ENCODE measurements at places on chromosomes 2 and 18.

GRCh38 chr2:147500819-147501395 lies 343.9 kb upstream of the ACVR2A start:
- no peak for DNase-seq

- DNase-seq: no peak
Observed at GRCh38 chr2:3272761-3273160, 104.9 kb downstream of the EIPR1 start.

- no peak for DNase-seq
Observed at GRCh38 chr18:30406728-30407127, 635.8 kb downstream of the DSC3 start.

GRCh38 chr2:45904267-45904945 lies 252.9 kb downstream of the PRKCE start:
- no peak for DNase-seq

DNA sequence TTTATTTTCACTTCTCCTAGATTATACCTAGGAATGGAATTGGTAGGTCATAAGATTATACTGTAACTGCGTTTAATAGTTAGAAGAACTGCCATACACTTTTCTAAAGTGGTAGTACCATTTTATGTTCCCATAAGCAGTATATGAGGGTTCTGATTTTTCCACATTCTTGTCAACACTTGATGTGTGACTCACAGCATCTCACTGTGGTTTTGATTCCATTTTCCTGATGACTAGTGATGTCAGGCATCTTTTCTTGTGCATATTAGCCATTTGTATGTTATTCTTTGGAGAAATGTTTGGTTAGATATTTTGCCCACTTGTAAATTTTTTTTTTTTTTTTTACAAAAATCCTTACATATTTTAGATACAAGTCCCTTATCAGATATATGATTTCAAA lies 2.3 kb downstream of the DCAF17 start:
- DNase-seq: no peak

DNA sequence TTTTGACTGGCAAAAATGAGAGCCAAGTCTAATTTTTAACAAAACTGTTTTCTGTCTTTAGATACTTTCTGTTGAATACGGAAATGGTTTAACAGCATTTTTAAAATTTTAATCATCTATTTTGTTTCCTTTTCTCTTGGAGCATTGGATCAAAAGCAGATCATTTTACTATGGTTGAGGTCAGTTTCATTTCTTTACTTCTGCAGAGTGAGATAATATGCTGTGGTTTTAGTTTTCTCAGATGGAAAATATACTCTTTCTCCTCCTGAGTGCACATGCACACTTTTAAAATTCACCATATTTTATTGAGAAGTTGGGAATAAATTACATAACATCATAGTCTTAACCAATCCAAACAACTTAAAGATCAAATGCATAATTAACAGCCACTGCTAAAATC lies 283.3 kb downstream of the SLC8A1 start:
- no peak for DNase-seq

GRCh38 chr2:69181806-69182427 lies 168.9 kb downstream of the ANTXR1 start:
- DNase-seq: no peak

- DNase-seq: no peak
Observed at GRCh38 chr2:68936427-68936826, 16.3 kb downstream of the GKN2 start.

DNA sequence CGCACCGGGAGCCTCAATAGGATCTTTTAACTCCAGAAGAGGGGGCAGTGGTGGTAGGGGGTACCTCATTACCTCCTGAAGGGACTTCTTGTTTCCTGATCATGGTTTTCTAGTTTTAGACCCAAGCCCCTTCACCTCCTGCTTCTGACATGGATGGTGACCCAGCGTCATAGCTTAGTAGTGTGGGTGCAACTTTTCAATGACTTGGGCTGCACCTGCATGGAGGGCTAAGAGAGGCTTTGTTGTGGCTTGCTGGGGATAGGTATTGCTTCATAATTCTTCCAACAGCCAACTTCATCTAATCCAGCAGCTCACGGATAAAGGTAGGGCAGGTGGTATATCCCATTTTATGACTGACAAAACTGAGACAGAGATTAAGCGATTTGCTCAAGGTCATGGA lies 3.0 kb downstream of the SLC1A4 start:
- DNase-seq: no peak

- no peak for DNase-seq
Observed at GRCh38 chr2:109143214-109144187, 14.5 kb downstream of the SH3RF3 start.

DNA sequence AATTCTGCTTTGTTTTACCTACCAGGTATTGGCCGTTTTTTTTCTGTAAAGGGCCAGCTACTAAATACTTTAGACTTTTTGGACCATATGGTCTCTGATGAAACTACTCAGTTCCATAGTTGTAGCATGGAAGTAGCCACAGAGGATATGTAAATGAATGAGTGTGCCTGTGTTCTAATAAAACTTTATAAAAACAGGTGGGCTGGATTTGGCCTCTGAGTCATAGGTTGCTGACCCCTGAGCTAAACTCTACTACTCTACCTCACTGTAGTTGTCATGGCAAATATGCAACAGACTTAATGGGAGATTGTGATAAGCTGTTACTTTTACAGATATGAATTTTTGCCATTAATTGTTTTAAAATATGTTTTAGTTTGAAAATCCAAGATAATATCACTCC lies 19.7 kb downstream of the CLIP4 start:
- DNase-seq: no peak

DNA sequence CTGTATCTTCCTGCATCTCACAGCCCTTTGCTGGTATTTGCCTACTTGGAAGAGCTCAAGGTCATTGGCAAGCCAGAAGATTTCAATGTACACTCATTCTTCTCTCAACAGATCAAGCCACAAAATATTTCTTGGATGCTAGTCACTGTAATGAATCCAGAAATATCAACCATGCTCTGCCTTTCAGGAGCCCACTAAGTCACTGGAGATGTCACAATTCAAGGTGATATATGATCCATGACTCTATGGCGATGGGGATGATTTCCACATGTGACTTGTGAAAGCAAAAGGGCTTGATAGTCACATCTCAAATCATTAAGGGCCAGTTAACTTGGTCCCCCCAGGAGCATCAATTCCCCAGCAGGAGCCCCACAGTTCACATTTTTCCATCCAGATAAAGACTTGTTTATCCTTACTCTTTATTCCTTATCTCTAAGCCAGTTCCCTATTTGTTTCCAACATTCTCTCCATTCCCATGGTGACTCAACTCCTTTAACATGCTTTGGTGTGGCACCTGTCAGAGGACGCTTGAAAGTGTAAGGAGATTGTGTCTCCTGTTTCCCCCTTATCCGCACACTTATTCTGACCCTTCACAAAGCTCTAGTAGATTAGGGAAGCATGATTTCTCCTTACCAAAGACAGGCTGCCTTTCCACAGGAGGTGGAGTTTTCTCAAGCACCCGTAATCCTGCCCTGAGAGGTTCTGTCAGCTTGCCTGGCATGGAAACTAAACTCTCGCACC lies 15.8 kb downstream of the PKDCC start:
- no peak for DNase-seq

DNA sequence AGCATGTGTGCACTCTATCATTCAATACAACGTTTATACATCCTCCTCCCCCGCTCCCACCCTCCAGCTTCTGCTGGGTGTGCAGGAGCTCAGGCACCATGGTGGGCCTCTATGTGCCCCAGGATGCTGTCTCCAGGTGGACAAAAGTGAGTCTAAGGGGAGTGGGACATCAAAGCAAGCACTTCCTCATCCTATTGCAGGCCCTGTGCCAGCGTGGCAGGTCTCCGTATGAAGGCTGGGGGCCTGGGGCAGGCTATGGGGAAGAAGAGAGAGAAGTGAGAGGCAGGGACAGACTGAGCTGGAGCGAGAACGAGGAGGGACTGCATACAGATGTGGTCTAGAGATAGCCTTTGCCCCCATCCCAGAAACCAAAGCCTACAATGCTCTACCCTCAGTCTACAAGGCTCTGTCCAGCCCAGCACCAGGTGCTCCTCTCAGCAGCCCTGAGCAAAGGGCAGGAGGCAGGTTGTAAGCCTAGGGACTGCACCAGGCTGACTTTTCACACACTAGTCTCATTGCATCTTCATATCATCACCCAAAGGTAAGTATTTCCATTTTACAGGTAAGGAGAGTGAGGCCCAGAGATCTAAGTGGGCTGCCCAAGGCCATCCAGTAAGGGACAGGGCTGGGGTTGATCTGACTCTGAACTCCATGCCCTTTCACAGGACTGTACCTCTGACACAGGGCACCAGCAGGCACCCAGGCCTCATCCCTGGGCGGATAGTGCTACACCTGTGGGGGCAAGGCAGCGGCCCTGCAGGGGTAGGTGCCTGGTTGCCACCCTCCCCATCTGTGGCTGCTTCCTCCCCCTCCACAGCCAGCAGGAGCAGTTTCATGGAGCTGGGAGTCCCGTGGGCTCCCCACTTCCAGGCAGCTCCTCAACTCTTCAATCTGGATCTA lies 14.0 kb upstream of the ARID5A start:
- no peak for DNase-seq

GRCh38 chr2:66441581-66442320 lies 6.8 kb downstream of the MEIS1 start:
- DNase-seq: no peak

GRCh38 chr18:38047820-38048219 lies 482.2 kb upstream of the CELF4 start:
- DNase-seq: no peak

GRCh38 chr2:191629001-191629453 lies 48.9 kb upstream of the NABP1 start:
- no peak for DNase-seq

DNA sequence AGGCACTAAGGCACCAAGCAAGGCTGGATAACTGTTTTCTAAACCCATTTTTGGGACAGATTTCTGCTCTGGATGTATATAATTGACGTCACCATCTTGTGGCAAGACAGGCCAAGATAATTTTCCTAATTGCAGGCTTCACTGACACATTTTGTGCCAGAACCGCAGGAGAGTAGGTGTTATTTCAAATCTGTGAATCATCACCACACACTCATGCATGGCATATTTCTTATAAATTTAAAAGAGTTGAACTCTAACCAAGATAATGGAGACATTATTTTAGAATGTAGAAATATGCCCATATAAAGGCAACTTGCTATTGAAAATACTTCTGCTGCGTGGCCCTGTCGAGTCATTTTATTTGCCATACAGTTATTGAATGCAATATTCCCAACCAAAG lies 68.3 kb upstream of the ACYP2 start:
- no peak for DNase-seq

GRCh38 chr2:138369856-138370255 lies 131.7 kb upstream of the SPOPL start:
- no peak for DNase-seq

DNA sequence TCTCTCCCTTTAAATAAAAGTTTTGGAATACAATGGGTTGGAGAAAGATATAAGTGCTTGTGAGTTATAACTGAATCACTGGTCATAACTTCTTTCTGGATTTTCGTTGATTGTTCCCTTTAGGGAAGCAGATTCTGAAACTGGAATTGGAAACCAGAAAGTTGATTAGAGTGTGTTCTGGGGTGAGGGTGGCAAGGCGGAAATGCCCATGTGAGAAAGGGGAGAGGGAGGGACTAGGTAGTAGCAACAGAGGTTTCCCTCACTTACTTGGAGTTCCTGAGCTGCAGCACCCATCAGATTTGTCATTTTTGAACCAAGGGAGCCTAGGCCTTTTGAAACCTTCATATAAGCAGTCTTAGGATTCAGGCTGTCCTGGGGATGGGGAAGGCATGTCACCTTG lies 453.4 kb downstream of the KCNJ3 start:
- no peak for DNase-seq

DNA sequence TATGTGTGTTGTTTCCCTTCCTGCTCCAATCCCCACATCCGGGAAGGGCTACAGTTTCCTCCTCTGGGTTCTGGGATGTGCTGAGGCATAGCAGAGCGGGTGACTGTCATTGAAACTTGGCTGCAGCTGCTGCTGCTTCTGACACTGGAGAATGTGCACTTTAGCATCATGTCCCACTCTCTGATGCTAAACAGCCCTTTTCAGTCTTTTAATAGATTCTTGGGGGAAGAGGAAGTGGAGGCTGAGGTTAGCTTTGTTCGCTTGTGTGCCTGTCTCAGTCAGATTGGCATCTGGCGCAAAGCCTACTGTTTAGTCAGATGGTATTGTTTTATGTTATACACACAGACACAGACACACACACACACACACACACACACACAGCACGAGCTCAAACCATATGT lies 136.5 kb upstream of the RND3 start:
- no peak for DNase-seq

- no peak for DNase-seq
Observed at GRCh38 chr18:12726774-12727550, 24.1 kb downstream of the PSMG2 start.

- DNase-seq: no peak
Observed at GRCh38 chr2:46202453-46202852, 94.8 kb upstream of the EPAS1 start.

DNA sequence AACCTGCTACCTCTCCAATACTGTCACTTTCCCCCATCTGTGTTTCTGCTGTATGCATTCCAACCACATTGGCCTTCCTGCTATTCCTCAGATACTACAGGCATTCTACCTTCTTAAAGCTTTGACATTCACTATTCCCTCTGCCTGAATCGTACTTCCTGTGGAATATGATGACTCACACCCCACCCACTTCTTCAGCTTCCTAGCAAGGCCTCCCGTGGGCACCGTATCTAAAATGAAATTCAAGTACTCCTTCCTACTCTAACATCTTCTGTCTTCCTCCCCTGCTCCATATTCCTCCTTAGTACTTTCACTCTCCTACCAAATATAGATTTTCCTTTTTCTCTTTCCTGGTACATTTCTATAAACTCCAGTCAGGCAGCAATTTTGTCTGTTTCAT lies 710.4 kb downstream of the RNF144A start:
- no peak for DNase-seq

DNA sequence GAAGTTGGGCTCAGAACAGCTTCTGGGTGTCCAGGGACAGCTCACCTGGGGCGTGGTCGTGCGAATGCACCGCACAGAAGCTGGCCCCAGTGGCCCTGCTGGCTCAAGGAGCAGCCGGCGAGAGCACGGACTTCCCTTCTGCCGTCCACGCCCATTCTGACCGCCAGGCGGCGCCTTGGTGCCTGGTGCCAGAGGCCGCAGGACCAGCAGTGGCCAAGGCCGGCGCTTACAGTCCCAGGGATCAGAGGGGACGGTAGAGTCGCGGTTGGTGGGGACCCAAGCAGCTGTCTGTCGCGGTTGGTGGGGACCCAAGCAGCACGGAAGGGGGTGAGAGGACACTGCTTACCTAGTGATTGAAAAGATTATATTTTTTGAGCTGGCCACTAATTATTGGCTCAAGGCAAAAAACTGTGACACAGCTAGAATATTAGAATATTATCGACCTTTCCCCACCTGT lies 25.7 kb downstream of the NPPC start:
- DNase-seq: no peak

DNA sequence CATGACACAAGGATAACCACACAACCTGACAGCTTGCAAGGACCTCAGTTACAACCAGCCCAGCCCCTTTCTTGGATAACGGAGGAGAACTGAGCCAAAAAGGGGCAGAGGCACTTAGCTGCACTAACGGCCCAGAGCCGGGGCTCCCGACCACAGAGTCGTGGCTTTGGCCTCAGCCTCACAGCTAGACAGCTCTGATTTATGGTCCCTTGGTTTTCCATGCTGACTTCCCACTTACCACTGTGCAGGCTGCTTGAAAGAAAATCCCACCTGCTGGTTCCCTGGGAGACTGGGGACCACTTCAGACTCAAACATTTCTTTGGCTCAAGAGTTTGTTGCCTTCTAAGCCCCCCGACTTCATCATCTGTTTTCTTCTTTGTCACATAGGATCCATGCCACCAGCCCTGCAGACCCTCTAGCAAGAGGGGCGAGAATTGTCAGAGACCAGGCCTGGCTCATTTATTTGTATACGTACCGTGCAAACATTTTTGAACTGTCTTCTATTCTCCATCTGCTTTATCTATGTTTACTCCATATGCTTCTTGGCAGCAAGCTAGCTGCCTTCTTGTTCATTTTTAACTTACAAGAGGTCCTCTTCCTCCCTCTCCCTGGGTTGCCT lies 352.6 kb upstream of the MYT1L start:
- DNase-seq: no peak
